ENCODE measurements at places on chromosomes 7 and 10. TPM values are rescaled to one million over a fixed set of nuclear protein-coding genes. Genes with fewer than 3 reads are reported as not detected.

DNA sequence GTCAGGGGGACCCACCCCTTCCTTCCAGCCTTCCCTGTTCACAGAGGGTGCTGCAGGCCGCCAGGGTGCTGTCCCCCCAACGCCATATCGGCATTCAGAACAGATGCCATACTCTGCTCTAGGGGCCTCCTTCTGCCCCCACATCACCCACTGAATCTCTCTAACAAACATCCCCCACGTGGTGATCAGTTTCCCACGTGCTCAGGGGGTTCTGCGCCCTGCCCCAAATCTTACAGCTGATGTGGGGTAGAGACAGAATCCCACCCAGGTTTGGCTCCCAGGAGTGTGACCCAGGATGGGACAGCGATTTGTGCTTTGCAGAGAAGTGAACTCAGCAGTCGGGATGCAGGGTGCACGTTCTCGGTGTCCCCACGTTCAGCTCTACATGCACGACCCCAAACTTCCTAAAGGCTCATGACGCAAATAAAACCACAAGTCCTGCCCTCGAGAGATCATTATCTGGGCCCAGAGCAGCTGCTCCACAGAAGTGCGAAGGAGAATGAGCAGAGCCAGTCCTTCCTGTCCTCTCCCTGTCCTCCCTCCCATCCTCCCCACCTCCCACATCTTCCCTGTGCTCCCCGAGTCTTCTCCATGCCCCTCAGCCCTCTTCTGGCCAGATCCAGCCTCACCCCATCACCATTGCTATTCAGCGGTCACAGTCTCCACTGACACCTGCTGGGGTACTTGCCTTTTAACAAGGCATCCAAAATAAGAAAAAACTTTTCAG is 423.4 kb downstream of the DNAJB6 start:
- no peak for DNase-seq

Gene CYP2E1
- polyA plus RNA-seq, result 1.3 TPM

GRCh38 chr7:129690701-129691100 is 79.2 kb downstream of the NRF1 start:
- no peak for DNase-seq

DNA sequence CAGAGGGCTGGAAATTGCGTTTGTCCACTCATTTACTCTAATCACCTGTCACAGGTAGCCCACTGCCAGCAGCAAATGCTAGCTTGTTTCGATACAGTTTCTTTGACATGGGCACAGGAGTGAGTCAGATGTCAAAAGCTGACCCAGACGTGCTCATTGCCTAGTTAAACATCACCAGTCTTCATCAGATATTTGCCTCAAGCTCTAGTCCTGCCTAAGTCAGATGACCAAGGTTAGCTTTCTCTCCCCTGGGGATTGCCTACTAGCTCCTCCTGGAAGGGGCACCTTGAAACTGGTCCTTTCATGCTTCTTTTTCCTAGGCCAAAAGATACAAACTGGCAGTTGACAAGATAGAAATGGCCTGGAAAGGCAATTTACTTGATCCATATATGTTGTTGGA is 35.2 kb downstream of the GPAM start:
- no peak for DNase-seq

GRCh38 chr10:121069061-121069850 is 218.1 kb downstream of the WDR11 start:
- DNase-seq, result no peak

- no peak for DNase-seq
These were observed 117.4 kb upstream of the PPIF start for GRCh38 chr10:79229830-79230327.

- DNase-seq, result no peak
These were observed 89.4 kb downstream of the NSUN6 start for GRCh38 chr10:18561861-18562551.

Gene ABHD11
- 16.9 TPM for polyA plus RNA-seq

DNA sequence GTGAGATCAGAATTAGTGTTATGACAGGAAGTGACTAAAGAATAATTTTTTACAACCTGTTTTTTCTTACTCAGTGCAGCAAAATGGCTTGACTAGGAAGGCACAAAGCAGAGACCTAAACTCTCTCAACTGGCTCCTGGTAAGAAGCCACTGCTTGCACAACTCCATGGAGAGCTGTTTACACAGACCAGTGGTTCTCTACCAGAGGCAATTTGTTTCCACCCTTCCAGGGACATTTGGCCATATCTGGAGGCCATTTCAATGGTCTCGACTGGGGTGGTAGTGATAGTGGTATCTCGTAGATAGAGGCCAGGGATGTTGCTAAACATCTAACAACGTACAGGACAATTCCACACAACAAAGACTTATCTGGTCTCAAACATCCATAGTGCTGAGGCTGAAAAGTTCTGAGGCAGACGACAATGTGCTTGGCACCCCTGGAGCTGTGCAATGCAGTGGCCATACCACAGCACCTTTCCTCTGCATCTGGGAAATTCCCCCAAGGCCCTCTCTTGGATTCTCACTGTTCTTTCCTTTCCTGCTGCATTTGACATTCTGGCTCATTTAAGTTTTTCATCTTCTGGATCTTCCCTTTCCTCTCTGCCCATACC is 105.4 kb upstream of the LAMB4 start:
- DNase-seq, result no peak

DNA sequence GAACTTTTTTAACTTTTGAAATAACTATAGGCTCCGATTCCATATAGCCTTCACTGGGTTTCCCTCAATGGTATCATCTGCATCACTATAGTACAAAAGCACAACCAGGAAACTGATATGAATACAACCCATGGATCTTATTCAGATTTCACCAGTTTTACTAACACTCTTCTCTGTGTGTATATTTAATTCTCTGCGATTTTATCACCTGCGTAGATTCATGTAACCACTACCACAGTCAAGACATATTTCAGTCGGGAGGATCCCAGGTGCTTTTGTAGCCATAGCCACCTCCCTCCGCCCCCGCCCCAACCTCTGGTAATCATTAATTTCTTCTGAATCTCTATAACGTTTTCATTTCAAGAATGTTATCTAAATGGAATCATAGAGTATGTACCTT is 82.8 kb upstream of the C7orf33 start:
- DNase-seq, result no peak

Gene UTF1
- polyA plus RNA-seq, result not detected

- no peak for DNase-seq
These were observed 6.1 kb upstream of the NCAPG2 start for GRCh38 chr7:158710651-158711102.

DNA sequence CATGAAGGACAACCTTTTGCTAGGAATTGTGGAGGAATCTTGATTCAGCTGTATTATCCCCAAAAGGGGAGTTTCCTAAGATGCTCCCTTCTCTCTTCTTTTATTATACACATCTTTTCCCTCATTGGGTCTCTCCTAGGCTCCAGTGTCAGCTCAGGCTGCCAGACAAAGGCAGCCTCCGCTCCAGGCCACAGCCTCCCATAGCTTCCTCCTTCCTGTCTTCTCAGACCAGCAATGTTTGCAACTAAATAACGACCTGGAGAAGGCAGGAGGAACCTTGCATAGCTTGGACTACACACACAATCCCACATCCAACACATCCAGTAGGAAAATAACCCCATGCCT is 12.3 kb downstream of the SFXN3 start:
- DNase-seq, result no peak

DNA sequence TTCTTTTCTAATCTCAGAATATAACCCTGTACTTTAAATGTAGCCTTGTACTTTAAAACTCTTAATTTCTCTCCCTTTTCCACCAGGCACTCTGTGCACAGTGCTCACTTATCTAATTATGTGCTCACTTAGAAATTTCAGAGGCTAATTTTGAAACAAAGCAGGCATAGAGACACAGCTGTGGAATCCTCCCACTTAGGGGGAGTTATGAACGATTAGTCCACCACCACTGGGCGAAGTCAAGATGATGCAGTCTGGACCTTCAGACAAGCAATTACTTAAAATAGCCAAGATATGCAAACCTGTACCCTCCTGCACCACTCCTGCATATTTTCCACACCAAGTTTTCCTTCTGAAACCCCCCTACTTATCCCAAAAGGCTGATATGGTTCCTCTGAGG is 143.0 kb downstream of the STK31 start:
- no peak for DNase-seq

DNA sequence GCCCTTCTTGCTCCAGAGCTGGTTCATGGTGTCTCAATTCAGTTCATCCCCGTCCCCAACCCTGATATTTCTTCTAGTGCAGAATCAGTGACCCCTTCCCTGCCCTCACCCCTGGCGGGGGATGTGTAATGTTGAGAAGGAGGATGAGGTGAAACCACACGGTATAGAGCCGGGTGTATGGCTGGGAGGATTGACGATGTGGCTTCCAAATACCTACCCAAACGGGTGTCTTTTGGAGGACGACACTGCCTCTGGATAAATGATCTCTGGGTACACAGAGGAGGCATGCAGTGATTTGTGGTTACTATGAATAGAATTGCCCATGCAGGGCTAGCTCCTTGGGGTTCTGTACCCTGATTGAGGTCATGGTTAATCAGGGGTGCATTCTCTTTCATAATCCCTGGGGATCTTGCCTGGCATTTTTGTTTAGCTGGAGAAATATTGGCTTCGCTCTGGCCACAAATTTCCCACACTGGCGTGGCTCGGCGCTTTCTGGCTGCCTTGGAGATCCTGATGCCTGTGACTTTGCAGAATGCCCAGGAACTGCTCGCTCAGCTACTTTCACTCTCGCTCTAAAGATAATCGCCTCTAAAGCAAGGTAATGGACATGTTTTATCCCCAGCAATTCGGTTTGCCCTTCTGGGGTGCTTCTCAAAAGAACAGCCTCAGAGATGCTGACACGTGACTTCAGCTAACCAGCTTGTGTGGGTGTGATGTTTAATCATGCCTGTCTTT is 89.2 kb downstream of the RBM20 start:
- no peak for DNase-seq

Gene ZPBP
- not detected for polyA plus RNA-seq

Gene CYP3A5
- not detected for polyA plus RNA-seq

DNA sequence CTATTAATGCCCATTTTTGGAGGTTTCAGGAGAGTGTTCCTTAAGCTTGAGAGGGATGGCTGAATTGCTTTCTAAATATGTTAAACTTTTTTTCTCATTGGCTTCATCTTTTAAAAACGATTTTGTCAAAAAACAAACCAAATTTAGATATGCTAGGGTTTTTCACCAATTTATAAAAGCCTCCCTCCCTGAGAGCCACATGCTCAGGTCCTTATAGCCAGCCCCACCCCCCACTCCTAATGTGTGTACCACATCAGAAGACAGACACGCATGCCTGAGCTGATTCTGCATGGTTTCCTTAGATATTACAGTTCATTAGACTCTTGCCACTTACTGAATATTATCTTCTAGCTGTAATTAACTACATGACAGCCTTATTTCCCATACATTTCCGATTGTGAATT is 2.0 kb downstream of the CUL1 start:
- DNase-seq, result no peak

Gene CBLL1
- polyA plus RNA-seq, result 12.2 TPM

GRCh38 chr7:95198863-95199262 is 125.5 kb downstream of the PON1 start:
- no peak for DNase-seq

DNA sequence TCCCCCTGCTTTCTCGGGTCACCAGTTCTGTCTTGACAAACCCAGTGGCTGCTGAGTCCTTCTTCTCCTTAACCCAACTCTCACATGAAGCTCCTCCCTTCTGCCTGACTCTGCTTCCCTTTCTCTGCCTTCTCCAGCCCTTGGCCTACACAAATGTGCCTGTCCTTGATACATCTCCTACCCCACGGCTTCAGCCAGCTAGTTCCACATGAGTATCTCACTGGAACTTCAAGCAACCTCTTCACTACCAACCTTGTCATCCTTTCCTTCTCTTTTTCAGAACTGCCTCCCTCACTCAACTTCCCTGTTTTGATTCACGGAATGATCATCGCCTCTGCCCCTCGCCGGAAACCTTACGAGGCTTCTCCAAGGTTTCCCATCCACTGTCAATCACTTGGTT is 55.9 kb downstream of the PDIA4 start:
- DNase-seq, result no peak

Gene NME8
- polyA plus RNA-seq, result not detected

DNA sequence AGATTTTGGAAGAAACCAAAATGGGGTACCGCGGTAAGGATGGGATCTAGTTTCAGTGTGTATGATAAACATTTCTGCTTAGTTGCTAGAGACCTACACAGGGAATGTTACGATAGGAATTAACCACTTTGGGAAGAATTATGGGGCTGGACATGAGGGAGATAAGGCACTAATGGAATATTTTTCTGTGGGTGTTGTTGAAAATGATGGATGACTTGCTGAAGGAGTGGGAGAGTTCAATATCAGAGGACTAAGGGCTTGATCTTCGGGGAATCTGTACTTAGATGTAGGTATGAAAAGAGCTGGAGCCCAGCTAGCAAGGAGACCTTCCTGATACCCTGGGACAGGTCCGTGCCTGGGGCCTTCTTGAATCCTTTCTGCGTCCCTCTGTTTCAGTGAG is 303.7 kb downstream of the EXOC4 start:
- no peak for DNase-seq

Gene FGFR2
- 0.18 TPM for polyA plus RNA-seq

GRCh38 chr7:70113536-70113935 is 515.3 kb downstream of the AUTS2 start:
- DNase-seq, result no peak

Gene ASL
- 57.2 TPM for polyA plus RNA-seq

- peak; percentile 12 for DNase-seq
These were observed 56.8 kb upstream of the FAM171A1 start for GRCh38 chr10:15427843-15428414.

DNA sequence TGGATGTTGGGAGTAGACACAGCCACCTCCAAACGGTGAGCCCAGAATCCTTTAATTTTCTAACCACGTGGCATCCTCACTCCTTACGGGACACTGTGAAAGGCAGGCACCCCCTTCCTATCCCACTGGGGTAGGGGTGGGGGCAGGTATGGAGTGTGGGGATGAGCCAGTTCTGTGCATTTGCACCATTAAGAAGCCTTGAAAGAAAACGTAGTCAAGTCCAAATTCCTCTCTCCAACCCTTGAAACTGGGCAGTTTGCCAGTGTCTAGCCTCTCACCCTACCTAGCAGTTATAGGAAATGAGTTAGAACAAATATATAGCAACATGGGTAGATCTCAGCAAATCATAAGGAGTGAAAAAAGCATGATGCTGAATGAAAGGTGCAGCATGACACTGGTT is 92.4 kb upstream of the LEP start:
- DNase-seq, result no peak
